ENCODE measurements at places on chromosomes 12 and 14. TPM values are rescaled to one million over a fixed set of nuclear protein-coding genes. Genes with fewer than 3 reads are reported as not detected.

BCL11B gene
- total RNA-seq = 0.43 TPM

SLC17A8 gene
- not detected for total RNA-seq

SPPL3 gene
- total RNA-seq = 16.5 TPM

SLC7A8 gene
- 23.7 TPM for total RNA-seq

TAS2R31 gene
- total RNA-seq = 0.59 TPM

RNASE1 gene
- 343 TPM for total RNA-seq

CLEC2A gene
- not detected for total RNA-seq

PPP2R3C gene
- 14.7 TPM for total RNA-seq

ASCL1 gene
- total RNA-seq = not detected

SALL2 gene
- total RNA-seq = 4.9 TPM

ACSM4 gene
- not detected for total RNA-seq

KRT77 gene
- not detected for total RNA-seq

LMBR1L gene
- 14.6 TPM for total RNA-seq

CRIP1 gene
- total RNA-seq = 79.2 TPM

HOXC6 gene
- total RNA-seq = not detected

GPATCH2L gene
- 48.5 TPM for total RNA-seq

SIVA1 gene
- total RNA-seq = 137 TPM

ESYT1 gene
- total RNA-seq = 74.0 TPM

RFX4 gene
- not detected for total RNA-seq

IL31 gene
- not detected for total RNA-seq

C12orf54 gene
- not detected for total RNA-seq

KLRD1 gene
- 0.82 TPM for total RNA-seq

PTPN11 gene
- total RNA-seq = 70.8 TPM

TMEM253 gene
- total RNA-seq = not detected

SCARB1 gene
- 22.6 TPM for total RNA-seq

RAPGEF3 gene
- 26.8 TPM for total RNA-seq

KSR2 gene
- 0.08 TPM for total RNA-seq

CATSPERB gene
- 3.5 TPM for total RNA-seq

C1S gene
- 114 TPM for total RNA-seq

APOF gene
- total RNA-seq = not detected

RAB15 gene
- 69.0 TPM for total RNA-seq

CDK17 gene
- total RNA-seq = 20.9 TPM

SLCO1B1 gene
- not detected for total RNA-seq

SMIM41 gene
- total RNA-seq = 0.44 TPM

KRT80 gene
- total RNA-seq = 0.30 TPM

GYS2 gene
- total RNA-seq = not detected

GON7 gene
- total RNA-seq = 11.9 TPM

HVCN1 gene
- 21.7 TPM for total RNA-seq

CCDC177 gene
- not detected for total RNA-seq

SLC10A1 gene
- total RNA-seq = not detected

HNF1A gene
- total RNA-seq = not detected

INSM2 gene
- total RNA-seq = not detected

TPPP2 gene
- total RNA-seq = not detected

ALDH2 gene
- 157 TPM for total RNA-seq

TMEM263 gene
- total RNA-seq = 46.4 TPM

TEX52 gene
- total RNA-seq = not detected

CCDC197 gene
- not detected for total RNA-seq

BMP4 gene
- 7.8 TPM for total RNA-seq

APEX1 gene
- 72.6 TPM for total RNA-seq

LRRC43 gene
- 0.71 TPM for total RNA-seq

CCDC38 gene
- total RNA-seq = not detected

TAS2R9 gene
- not detected for total RNA-seq

IKZF4 gene
- total RNA-seq = 2.6 TPM

CD69 gene
- total RNA-seq = 1.7 TPM
